Activated T-cell treated with anti-CD3 and anti-CD28 coated beads, Interleukin-2, amount 50 U/mL, for 48 hours (primary cell): ENCODE measurements at places on chromosomes 11 and 22.

DNA sequence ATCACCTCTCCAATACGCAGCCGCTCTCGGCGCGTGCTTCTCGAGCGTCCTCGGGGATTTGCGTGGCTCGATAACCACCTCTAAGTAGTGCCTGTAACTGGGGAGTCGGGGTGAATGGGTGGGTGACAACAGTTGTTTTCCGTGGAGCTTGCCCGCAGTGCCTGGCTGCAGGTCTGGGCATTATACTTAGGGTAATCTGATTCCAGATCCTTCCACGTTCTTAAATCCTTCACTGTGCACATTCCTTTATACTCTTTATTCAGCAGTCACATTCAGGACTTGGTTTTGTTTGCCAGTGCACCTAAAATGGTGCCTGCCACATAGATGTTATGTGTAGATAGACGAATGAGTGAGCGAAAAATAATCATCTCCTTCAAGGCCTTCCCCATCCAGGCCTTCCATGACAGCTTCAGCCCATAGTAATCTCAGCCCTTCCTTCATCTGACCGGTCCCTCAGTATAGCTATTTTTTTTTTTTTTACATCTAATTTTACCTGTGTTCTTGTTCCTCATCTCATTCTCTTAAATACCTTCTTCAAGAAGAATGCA, 602 bp downstream of the NAT10 start:
- DNase-seq: no peak

GRCh38 chr11:58622344-58622743, at the start of gene CNTF:
Gene CNTF (plus strand): TSS chr11:58622665. CDS start chr11:58622753, 88 bp downstream.
- no peak for DNase-seq

DNA sequence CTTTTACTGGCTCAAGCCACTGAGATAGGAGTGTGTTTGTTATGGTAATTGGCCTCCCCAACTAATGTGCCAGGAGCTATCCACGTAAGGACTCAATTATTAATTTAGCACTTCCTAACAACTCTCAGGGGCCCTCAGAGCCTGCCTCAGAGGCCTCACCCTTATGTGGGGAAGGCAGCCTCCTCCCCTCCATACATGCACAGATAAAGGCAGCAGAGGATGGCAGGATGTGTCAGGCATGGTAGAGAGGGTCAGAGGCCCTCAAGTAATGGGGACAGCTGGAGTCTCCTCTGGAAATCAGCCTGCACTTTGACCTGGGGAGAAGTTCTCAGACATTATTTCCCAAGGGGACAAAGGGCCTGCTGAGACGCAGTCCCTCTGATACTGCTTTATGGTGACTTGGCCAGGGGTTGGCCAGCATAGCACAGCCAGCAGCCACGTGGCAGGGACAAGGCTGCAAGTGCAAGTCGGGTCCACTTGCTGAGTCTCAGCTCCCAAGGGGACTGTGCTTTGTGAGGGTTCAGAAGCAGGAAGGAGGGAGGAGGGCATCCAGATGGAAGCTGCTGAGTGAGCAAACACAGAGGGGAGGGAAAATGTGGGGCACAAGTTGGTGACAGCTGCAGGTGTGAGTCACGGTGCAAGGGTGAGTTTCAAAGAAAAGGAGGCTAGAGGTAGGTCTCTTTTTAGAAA, 17.0 kb downstream of the MOGAT2 start:
- no peak for DNase-seq

DNA sequence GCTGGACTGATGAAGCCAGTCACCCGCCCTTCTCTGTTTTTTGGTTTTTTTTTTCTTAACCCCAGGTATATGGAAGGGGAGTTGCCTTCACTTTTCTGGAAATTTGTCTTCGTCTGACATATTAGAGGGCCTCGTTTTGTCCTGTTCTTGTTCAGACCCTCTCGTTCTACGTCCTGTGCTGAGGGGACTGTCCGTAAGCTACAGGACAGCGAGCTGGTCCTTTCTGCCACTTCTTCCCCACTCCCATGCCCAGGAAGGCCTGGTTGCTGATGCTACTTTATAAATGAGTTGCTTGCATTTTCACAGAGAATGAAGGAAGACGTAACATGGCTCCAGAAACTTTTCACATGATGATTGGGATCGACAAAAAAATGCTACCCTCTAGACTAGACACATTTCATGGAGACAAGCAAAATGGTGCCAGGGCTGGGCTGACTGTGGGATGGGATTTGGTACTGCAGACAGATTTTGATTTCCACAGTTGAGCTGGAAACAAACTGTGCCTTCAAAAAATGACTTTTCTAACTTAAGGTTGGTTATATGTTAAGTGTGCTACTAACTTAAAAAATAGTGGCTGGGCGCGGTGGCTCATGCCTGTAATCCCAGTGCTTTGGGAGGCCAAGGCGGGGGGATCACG, 27.2 kb upstream of the CRKL start:
- DNase-seq: no peak

DNA sequence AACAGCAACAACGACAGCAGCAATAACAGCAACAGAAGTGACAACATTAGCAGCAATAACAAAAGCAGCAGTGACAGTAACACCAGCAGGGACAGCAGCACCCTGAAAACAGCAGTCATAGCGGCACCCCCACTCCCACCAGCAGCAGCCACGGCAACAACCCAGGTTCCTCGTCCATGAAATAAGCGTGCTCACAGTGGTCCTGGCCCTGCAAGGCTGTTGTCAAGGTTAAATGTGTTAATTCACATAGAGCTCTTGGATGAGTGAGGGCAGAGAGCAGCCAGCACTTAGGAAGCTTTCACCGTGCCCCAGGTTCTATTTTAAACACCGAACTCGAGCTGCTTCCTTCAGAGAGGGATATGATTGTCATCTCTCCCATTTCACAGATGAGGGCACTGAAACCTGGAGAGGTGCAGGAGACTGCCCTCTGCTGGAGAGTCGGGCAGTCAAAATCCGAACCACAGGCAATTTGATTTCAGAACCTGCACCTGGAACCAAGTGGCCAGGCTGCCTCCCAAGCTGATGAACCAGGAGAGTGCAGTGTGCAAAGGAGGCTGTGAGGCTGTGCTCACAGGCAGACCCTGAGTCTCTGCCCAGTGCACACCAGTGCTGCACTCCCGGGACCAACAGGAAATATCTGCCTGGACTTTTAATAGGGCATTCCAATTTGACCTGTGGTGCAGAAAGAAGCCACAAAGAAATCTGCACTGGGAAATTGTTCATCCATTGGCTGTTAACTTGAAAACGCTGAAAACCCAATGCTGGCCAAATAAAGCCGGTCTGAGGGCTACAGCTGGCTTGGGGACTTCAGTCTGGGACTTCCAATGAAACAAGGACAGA, 22.9 kb upstream of the FGF3 start:
- peak; percentile 42 for DNase-seq

- DNase-seq: peak; percentile 39
These were observed 607 bp downstream of the PLAAT3 start for GRCh38 chr11:63613517-63614135.

DNA sequence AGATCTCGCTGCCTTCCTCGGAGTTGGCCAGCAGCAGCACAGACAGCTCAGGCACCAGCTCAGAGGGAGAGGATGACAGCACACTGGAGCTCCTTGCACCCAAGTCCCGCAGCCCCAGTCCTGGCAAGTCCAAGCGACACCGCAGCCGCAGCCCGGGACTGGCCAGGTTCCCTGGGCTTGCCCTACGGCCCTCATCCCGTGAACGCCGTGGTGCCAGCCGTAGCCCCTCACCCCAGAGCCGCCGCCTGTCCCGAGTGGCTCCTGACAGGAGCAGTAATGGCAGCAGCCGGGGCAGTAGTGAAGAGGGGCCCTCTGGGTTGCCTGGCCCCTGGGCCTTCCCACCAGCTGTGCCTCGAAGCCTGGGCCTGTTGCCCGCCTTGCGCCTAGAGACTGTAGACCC, 6.4 kb downstream of the PLA2G3 start:
- no peak for DNase-seq

GRCh38 chr22:23071230-23072076, 1.1 kb downstream of the GNAZ start:
- DNase-seq: no peak

DNA sequence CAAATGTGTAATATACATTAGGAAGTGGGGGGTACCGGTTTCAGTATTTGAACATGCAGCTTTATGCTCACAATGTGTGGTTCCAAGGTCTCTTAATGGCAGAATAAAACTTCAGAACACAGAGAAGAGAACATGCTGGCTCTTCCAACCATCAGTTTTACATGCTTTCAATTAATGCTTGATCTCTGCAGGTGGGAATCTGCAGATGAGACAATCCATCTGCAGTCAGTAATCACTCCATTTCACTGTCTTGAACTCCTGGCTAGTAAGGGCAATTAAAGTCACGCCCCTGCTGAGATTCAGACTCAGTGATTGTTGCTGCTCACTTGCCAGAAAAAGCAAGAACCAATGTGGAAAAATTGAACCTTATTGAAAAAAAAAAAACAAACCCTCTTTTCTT, 945.7 kb downstream of the DLG2 start:
- DNase-seq: no peak

DNA sequence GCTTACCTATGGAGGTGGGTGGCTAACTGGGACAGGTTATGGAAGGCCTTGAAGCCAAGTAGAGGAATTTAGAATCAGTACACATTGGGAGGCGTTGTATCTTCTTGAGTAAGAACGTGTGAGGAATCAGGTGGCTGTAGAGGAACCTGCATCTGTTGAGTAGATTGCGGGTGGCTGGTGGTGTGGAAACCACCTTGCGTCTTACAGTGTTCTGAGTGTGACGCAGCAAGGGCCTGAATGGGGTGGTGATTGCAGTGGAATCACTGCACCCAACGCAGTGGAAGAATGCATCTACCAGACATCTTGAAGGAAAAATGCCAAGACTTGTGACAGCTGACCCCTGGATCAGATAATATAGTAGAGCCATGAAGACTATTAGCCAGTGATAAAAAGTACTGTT, 110.8 kb upstream of the NNMT start:
- no peak for DNase-seq

DNA sequence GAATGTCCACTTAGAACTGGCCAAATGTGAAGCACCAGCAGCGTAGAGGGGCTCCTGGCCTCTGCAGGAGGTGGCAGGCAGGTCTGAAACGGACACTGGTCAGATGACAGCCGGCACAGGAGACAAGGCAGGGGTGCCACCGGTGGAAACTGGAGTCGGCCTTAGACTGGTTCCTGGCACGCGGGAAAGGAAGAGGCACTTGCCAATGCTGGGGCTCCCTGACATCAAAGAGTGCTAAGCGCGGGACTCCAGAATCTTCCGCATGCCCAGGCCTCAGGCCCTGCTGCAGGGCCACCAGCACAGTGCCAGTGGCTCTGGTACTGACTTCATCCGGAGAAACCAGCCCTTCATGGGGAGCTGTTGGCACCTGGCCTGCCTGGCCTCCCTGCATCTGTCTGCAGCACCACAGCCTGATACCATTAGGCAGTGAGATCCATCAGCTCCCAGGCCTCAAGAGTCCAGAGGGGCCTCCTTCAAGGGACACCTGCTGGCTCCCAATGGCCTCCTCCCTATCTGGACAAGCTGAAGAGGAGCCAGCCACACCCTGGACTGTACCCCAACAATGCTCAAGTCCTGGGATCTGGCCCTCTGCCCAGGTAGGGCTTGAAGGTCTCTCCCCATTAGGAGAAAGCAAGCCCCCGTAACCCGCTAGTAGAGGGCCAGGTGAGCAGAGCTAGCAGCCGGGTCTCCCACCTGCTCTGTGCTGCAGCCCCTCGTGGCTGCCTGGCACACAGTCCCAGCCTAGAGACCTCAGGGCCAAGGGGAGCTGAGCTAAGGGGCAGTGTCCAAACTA, 29.7 kb upstream of the GNB1L start:
- DNase-seq: no peak

- DNase-seq: no peak
These were observed 26.0 kb upstream of the HORMAD2 start for GRCh38 chr22:30054067-30054763.

DNA sequence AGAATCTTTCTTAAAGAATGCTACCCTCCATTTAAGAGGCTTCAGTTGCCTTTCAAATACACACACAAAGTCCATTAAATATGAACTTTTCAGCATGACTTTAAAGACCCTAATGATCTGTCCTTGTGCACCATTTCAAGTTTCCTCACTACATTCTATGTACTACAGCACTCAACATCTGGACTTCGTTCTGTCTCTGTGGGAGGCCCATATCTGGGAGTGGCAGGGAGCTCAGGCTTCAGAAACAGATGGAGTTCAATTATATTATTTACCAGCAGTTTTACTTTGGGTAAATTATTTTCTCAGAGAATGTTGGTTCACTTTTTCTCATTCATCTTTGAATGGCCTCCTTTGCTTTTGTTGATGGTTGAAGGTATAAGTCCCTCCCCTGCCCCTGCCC, 67.4 kb downstream of the ANO3 start:
- no peak for DNase-seq

DNA sequence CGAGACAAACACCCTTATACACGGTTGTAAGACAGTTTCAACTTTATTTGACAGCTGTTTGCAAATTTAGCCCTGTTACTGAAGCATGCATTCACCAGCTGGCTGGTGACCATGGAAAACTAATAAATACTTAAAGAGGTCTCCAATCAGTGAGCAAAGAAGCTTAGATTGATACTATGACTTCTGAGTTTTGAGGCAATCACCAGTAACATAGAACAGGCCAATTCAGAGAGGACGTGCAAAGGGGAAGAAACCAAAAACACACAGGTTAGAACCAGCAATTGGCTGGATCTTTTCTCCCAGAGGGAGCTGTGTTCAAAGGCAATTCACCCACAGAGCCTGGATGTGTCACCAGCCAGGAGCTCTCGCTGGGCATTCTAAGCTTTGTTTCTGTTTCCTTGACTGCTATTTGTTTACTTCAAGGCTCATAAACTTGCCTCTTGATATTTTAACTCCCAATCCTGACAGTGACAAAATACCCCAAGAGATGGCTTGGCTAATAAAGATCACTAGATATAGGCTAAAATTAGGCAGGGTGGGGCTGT, 113.6 kb upstream of the MTMR2 start:
- no peak for DNase-seq

DNA sequence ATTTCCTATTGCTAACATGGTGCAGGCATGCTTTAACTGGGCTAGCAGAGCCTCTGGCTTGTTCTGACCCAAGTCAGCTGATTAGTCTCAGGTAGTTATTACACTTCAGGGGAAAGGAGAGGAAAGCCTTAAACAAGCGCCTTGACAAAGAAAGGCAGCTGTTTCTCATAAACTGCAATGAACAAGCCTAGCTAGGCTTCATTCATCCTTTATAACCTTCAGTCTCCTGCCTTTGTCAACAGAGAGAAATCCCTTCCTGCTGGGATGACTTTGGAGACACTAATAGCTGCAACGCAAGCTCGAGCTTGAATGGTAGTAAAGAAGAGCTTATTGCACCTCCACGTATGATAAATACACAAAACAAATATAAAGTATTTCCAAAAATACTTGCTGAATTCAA, 68.4 kb downstream of the CCDC34 start:
- no peak for DNase-seq

DNA sequence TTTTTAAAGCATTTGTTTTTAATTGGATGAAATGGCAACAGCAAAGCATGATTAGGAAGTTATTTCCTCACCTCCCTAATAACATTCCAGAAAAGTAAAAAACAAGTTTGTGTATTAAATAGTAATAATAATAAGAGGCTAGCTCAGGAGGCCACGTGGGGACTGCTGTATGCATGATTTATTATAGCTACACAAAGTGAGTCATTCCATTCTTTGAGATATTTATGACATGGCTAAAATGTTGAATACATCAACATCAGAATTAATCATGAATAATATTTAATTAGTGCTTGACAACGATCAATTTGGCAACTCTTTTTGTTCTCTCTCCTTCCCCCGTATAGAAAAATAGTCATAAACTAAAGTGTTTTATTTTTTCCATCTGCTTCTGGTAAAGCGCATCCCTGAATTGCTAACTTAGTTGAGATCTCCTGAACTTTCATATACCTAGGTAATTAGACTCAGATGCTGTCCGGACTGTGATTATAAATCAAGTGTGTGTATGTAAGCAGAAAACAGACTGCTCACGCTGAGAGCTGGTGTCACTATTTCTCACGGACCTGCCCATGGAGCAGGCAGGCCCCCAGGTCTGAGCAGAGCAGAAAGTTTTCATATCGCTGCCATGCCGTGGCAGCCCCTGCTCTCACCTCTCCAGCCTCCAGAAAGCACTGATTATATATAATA, 125.7 kb downstream of the WT1 start:
- DNase-seq: no peak
